ENCODE measurements at places on chromosomes 6 and 20.
A peak's percentile ranks its signal among the peaks of the same experiment; 100 is the strongest.

GRCh38 chr6:36818756-36819155, 20.5 kb downstream of the CPNE5 start:
- DNase-seq, result no peak

DNA sequence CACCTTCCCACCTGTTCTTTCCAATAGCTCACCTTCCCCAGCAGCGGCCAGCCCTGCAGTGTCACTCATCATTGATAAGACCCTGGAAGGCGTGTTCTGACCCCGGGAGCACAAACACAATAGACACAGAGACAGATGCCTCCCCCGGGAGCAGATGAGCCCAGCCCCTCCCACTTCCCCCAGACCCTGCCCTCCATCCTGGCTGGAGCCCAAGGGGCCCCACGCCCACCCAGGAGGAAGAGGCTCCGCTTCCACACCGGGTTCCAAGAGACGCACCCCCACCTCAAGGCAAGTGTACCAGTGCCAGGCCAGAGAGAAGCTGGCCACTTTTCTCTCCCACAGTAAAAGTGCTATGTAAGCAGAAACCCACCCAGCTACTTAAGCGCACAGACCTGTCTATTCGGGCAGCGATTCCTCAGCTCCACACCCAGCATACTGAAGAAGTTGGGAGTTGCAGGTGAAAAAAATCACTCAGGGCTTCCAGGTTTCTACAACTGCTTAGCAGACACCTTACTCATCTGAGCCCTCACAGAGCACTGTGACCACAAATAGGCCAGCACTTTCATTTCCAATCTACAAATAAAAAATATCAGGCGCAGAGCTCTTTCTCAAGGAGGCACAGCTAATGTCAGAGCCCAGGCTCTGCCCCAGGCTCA, 93.4 kb upstream of the NXT1 start:
- DNase-seq, result no peak

- peak; percentile 17 for DNase-seq
These were observed 71.3 kb downstream of the HACE1 start for GRCh38 chr6:104788400-104788799.

DNA sequence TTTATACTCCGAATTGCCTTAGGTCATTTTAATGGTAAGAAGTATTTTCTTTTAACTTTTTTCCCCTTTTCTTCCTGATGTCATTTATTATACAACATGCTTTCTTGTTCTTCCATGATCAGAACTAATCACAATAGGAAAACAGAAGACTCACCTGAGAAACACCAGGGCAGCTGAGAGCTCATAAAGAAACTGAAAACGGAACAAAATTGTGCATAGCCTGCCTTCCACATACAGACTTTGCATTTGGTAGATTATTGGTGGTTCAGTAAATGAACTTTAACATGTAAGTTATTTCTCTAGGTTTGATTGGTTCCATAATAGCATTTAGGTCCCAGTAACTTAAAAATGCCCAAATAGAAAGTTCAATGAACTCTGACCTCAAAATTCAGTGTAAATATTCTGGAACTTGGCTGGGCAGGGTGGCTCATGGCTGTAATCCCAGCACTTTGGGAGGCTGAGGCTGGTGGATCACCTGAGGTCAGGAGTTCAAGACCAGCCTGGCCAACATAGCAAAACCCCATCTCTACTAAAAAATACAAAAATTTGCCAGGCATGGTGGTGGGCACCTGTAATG, 161.1 kb upstream of the DTNBP1 start:
- DNase-seq, result no peak

DNA sequence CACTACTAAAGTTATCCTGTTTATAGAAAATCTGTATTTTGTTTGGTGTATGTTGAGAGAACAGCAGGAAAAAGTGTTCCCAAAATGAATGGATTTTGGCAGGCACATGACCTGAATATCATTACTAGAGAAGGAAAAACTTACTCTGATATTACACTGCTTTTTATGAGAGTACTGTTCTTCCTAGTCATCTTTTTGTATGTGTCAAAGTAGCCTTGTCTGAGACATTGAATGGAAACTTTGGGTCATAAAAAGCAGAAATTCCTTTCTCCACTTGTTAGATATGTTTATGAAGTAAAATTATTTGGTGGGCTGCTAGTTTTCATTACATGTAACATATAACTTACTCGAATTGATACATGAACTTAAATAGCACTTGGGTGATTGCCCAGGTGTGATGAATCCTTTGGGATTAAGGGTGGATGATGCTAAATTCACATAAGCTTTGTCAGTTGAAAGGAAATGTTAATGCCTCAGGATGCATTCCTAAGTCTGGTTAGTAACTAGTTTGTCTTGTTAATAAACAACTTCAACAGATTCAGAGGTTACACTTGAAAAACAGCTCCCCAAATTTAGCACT, 206.7 kb downstream of the CENPW start:
- DNase-seq, result no peak

- DNase-seq, result no peak
These were observed 686 bp downstream of the COL12A1 start for GRCh38 chr6:75204959-75205775.

DNA sequence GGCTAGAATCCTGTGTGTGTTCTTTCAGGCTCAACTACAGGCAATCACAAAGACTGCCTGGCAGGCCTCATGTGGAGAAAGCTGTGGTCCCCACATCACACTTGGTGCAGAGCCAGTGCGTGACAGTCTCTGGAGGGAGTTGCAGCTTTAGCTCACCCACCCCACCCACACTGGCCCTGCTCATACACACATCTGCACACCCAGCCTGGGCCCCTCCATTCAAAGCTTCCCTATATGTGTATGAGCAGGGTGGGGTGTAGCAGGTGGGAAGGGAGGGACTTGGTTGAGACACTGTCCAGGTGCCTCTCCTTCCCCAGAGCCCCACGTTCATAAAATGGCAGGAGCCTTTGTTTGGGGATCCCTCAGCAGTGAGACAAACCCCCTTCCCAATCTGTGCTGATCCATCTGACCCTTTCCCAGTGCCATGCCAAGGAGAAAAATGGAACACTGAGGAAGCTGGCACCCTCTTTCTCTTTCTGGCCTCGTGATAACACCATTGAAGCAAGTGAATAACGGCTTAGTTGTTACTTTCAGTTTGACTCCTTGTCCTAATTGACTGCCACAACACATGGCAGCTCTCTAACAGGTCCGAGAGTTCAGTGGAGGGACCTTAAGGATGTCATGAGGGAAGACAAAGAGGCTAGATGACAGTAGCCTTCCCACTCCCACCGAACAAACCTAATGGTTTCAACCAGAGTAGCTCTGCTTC, 53.8 kb upstream of the NRSN1 start:
- DNase-seq, result no peak

DNA sequence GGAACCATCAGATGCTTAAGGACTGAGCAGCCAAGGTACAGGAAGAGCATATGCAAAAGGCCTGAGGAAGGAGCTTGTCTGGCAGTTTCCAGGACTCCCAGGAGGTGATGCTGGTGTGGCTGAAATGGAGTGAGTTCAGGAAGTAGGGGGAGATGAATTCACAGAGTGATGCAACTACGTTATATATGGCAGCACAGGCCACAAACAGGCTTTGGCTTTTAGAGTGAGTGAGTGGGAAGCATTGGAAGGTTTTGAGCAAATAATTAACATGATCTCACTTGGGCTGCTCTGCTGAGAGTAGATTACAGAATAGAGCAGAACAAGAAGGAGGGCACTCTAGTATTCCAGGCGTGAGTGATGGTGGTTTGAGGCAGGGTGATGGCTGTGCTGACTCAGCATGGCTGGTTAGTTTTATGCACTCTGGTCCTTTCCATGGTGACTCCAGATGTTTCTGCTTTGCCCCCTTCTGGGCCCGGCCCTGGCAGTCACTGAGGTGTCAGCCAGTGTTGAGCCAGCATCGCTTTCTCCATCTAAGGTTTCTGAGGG, 6.5 kb downstream of the BTN2A2 start:
- DNase-seq, result no peak

GRCh38 chr20:9071976-9072726, 3.3 kb downstream of the PLCB4 start:
- DNase-seq, result no peak

- no peak for DNase-seq
These were observed 26.2 kb downstream of the PLN start for GRCh38 chr6:118574051-118574865.
